ENCODE measurements at places on chromosomes 6 and 20.

GRCh38 chr6:45540375-45540920, 162.7 kb upstream of the SUPT3H start:
- DNase-seq: no peak

DNA sequence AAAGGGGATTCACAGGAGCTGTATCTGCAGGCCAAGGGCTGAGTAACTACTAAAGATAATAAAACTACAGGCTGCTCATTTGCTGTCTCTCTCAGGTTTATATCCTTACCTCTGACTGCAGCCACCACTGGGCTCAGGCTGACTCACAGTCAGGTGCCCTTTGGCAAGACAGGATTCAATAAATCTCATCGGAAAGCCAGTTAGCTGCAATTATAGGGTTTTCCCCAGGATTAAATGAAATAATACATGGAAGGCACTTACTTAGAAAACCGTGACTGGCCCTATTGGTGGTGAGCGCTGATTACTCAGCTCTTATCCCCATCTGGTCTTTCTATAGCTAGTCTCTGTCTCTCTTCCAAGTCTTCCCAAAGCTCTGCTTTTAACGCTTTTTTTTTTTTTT, 26.4 kb downstream of the RMND1 start:
- DNase-seq: peak; percentile 26

- no peak for DNase-seq
Observed at GRCh38 chr6:139912735-139913400, 538.4 kb upstream of the CITED2 start.

- DNase-seq: no peak
Observed at GRCh38 chr6:36841756-36842155, 2.5 kb upstream of the CPNE5 start.

DNA sequence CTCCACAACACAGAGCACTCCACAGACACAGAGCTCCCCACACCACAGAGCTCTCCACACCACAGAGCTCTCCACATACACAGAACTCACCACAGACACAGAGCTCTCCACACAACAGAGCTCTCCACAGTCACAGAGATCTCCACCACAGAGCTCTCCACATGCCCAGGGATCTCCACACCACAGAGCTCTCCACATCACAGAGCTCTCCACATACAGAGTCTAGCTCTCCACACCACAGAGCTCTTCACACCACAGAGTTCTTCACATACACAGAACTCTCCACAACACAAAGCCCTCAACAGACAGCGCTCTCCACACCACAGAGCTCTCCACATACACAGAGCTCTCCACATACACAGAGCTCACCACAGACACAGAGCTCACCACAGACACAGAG, 55.3 kb downstream of the ERMARD start:
- no peak for DNase-seq

DNA sequence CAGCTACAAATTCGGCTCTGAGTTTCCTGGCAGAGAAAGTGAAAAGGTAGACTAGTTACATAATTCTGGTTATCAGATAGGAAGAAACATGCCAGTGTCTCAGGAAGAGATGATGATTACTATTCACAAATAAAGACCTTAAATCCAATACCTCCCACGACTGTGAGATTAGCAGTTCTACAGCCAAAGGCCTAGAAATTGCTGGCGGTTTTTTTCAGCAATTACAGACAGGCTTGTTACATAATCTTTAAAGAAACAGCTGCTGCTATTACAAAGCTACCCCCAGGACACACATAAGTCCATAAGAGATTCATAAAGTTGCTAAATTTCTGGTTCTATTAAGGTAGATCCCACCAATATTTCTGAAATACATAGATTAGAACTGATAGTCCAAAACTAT, 40.2 kb downstream of the PIGU start:
- no peak for DNase-seq

- DNase-seq: no peak
Observed at GRCh38 chr6:2583459-2583858, 167.3 kb downstream of the MYLK4 start.

Data from epithelial cell of prostate (primary cell).